ENCODE measurements at places on chromosomes 2 and 18.

DNA sequence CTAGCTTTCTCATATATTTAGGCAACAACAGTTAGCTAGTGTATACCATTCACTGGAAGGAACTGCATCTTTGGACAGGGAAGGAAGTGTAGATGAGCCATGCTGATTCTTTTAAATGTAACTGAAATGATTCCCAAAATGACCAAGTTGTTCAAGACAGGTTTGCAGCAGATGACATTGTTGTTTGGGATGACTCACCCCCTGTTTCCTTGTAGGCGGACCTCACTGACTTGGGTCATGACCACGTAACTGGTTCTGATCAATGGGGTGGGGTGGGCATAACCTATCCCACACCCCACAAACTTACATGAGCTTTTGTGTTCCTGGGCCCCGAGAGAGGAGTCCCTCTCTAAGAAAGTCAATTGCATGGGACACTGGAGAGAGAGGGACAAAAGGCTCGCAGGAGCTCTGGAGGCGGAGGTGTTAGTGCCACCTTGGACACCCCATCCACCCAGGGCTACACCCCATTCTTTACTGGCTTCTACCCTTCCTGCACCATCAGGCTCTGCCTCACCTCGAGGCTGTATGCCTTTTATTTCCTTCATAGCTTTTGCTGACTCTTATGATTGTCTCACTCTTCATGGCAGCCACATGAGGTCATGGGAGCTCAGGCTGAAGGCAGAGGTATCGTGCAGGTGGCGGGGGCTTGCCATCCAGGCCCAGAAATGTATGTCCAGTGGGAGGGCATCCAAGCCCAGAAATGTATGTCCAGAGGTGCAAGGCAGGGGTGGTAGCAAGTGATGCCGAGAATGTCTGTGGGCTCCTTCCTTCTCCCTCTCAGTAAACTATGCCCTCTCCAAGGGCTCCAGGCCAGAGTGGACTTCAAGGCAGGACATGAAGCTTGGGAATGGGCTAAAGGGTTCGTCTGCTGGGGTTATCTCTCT is 108.0 kb downstream of the TWIST2 start:
- no peak for DNase-seq

GRCh38 chr2:152452256-152452973 is 117.4 kb downstream of the FMNL2 start:
- DNase-seq: no peak

DNA sequence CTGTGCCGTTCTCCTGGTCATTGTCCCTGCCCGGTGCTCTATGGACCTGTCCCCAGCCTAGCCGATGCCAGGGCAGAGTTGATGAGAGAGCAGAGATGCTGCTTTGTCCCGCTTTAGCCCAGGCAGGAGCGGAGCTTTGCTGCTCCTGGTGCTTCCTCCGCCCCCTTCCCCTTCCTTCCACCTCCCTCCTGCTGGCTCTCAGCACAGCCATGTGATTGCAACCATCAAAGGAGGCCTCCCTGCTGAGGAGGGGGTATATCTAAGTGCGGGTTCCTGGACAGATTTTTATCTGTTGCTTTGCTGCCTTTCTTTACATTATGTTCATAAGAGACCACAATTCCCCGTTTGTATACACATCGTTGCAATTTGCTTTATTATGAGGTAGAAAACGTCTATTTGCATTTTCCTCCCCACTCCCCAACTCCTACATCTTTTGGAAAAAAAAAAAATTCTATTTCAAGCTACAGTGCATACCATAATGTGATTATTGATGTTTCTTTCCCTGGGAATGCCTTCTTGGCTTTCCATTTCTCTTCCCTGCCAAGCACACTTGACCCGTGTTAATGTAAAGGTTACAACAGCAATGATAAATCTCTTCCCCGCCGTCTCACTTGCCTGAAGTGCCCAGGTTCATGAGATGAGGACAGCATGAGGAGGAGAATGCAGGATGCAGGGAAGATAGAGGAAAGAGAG is 25.4 kb downstream of the ALPK2 start:
- no peak for DNase-seq

DNA sequence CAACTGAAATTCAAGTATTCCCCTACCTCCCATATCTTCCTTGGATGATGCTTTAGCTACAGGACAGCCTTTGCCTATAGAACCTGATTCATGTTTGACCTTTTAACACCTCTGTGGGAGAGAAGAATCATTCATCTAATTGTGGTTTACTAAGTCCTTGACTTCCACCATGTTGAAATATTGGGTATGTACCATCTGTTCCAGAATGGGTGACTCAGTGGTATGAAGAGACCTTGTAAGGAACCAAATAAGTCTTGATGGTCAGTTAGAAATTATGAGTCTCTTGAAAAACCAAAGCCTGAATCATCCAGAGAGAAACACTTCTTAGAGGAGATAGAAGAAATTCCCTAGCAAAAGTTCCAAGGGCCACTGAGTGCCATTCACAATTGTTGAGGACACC is 27.5 kb downstream of the STAMBP start:
- no peak for DNase-seq

DNA sequence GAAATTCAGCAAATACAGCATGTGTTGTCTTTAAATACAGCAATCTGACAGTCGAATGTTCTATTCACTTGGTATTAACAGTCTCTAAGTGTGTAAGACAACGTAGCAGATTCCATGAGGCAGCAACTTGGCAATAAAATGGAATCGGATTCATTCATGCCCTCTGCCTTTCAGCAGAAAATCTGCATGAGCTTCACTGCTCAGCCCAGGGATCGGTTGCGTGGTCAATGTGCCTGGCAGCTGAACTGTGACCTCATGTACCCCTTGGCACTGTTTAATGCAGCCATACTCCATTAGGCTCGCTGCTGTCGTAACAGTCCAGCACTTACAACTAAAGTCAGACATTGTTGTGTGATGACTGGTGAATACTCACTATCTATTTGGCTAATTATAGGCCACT is 17.7 kb upstream of the RGPD4 start:
- DNase-seq: no peak

GRCh38 chr18:44927127-44927849 is 246.6 kb downstream of the SETBP1 start:
- DNase-seq: no peak

DNA sequence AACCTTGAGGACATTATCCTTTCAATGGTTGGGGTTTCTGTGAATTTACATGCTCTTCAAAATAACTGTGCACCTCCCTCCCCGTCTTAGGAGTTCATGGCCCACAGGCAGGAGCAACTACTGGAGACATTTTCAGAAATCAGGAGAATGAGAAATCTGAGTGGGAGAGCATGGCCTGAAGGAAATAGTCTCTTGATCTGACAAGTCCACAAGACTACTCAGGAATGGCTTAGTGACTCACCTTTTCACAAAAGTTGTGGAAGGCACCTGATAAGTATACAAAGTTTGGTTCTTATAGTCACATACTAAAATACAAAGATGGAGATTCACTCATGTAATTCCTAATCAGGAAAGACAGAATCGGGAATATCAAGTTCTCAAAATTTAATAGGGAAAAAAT is 83.6 kb upstream of the NCKAP5 start:
- DNase-seq: no peak

GRCh38 chr2:207219081-207219630 is 53.4 kb upstream of the KLF7 start:
- DNase-seq: no peak

GRCh38 chr2:112162956-112163355 is 24.8 kb downstream of the FBLN7 start:
- no peak for DNase-seq

DNA sequence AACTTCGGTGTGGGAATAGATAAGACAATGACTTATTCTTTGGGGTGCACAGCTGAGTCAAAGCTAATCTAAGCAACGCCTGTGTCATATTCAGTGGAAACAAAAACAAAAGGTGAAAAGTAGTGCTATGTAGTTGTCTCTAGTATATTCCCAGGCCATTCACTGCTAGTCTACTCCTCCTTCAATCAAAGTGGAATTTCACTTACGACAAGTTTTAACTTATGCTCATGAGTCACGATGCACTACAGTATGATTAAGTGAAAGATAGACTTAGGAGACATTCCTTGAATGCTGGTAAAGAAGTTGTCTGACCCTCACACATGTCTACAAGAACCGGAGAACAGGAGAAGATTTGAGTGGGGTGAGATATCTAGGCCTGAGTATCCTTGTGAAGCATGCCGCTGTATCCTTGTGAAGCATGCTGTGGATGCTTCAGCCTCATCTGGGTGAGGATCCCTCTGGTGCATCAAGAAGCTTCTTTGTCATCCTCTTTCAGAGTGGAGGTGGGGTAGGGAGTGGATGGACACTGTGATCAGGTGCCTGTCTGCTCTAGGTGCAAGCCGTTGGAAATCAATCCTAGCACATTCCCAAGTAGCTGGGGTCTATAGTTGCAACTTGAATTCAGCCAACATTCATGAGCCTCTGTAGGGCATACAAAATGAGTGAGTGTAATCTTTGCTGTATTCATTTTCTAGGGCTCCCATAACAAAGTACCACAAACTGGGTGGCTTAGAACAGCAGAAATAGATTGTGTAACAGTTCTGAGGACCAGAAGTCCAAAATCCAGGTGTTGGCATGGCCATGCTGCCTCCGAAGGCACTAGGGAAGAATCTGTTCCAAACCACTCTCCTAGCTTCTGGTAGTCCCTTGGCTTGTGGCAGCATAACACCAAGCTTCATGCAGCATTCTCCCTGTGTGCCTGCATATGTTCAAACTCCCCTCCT is 173.5 kb upstream of the FN1 start:
- no peak for DNase-seq

Data from activated T-cell treated with anti-CD3 and anti-CD28 coated beads for 1 hour (primary cell).